ENCODE measurements at places on chromosomes 1 and 21.

DNA sequence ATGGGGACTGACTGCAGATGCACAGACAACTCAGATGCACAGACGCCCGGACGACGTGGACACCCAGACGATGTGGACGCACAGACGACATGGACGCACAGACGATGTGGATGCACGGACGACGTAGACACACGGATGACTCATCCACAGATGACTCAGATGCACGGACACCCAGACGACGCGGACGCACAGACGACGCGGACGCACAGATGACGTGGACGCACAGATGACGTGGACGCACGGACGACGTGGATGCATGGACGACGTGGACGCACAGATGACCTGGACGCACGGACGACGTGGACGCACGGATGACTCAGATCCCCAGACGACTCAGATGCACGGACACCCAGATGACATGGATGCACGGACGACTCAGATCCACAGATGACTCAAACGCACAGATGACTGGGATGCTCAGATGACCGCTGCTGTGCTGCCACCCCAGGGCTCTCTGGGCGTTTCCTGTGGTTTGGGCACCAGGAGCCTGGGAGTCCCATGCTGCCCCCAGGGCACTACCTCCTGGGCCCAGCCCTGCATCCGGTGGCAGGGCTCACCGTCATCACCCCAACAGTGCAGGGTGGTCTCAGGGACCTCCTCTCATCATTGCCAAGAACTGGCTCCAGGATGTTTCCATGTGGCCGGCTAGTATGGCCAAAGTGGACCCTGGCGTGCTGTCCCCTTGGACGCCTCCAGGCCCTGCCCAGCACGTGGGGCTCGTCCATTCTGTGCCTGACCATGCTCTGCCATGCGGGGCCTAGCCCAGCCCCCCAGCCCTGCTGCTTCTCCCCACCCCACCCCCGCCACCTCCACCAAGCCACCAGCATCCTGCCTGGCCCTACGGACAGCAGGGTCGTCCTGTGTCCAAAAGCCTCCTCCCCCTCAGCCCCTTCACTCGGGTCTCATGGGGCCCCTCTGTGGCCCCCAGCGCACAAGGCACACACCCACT, 14.0 kb downstream of the FAAP20 start:
- DNase-seq: no peak

DNA sequence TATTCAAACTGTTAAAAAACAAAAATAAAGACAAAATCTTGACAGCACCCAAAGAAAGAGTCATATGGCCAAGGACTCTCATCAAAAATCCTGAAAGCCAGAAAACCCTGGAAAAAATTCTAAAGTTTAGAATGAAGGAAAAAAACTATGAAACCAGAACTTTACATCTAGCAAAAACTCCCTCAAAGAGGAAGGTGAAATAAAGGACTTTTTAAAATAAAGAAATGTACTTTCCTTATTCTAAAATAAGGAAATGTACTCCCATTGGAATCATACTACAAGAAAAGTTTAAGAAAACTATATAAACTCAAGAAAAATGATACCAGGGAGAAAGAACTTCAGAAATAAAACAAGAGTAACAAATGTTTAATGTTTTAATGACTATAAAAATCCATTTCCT, 206.3 kb downstream of the KCNT2 start:
- no peak for DNase-seq

- DNase-seq: no peak
Measured at GRCh38 chr21:29418813-29419212, 120.1 kb downstream of the BACH1 start.

GRCh38 chr1:63874278-63874880, 100.6 kb downstream of the ROR1 start:
- peak; percentile 48 for DNase-seq

DNA sequence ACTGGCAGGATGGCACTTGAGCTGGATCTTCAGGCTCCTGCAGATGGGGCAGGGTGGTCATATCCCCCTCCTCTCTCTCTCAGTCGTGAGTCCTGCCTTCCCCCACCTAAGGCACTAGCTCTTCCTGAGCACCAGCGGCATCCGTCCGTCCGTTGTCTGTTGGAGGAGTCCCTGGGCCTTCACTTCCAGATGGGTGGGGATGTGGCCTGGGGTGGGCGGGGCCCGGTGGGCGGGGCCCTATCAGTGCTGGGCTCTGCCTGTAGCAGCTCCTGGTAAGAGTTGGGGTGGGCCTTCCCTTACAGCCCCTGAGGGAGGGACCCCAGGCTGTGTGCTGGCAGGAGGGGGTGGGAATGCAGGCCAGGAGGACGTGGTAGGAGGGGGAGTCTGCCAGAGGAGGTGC, 10.3 kb downstream of the LDLRAD2 start:
- DNase-seq: no peak
